AG09309 (cell line): ENCODE measurements at places on chromosomes 7 and 10.

DNA sequence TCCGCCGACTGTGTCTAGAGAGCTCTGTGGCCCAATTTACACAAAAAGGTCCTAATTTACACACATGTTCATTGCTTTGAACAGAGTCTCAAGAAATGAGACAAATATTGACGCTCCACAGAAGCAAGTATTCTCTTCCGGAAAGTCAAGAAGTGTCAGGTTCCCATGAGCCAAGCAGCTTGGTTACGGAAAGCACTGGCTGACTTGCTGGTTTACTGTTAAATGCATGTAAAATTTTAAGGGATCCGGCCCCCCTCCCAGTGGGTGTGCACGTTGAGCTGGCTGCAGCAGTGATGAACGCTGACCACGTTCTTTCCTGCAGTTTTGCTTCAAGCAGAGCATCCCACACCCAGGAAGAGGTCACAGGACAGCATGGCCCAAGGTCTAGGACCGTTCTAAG lies 76.8 kb downstream of the DIP2C start:
- DNase-seq, result no peak

DNA sequence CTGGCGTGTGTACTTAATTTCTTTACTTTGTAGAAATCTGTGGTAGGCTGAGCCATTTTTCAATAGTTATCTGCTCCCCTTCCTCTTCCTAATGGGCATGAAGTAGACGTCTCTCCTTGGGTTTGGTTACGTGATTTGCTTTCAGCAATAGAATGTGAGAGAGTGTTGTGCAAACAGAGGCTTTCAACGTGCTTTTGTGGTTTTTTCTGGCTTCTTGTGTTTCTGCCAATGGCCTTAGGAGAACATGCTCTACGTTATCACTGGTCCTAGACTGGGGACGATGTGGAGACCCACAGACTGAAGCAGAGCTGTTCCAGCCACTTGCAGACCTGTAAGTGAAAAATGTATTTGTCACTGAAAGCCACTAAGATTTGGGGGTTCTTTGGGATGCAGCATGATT lies 107.2 kb upstream of the NPTX2 start:
- no peak for DNase-seq

DNA sequence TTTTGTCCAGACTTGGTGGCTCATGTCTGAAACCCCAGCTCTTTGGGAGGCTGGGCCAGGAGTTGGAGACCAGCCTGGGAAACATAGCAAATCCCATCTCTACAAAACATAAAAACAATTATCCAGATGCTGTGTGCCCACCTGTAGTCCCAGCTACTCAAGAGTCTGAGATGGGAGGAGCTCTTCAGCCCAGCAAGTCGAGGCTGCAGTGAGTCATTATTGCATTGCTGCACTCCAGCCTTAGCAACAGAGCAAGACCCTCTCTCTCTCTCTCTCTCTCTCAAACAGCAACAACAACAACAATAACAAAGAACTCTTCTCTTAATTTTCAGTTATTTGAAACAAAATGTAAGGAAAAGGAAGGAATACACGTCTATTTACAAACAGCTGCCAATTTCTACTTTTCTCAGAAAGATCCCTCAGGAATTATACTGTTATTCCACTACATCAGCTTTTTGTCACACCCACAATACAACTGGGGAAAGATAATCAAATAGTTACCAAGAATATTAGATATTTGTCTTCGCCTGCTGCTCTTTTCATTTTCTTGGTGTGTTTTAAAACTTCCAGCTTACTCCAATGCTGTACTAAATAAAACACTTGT lies 5.1 kb upstream of the TSPAN12 start:
- no peak for DNase-seq

GRCh38 chr7:25119102-25119501 lies 6.0 kb downstream of the CYCS start:
- no peak for DNase-seq

DNA sequence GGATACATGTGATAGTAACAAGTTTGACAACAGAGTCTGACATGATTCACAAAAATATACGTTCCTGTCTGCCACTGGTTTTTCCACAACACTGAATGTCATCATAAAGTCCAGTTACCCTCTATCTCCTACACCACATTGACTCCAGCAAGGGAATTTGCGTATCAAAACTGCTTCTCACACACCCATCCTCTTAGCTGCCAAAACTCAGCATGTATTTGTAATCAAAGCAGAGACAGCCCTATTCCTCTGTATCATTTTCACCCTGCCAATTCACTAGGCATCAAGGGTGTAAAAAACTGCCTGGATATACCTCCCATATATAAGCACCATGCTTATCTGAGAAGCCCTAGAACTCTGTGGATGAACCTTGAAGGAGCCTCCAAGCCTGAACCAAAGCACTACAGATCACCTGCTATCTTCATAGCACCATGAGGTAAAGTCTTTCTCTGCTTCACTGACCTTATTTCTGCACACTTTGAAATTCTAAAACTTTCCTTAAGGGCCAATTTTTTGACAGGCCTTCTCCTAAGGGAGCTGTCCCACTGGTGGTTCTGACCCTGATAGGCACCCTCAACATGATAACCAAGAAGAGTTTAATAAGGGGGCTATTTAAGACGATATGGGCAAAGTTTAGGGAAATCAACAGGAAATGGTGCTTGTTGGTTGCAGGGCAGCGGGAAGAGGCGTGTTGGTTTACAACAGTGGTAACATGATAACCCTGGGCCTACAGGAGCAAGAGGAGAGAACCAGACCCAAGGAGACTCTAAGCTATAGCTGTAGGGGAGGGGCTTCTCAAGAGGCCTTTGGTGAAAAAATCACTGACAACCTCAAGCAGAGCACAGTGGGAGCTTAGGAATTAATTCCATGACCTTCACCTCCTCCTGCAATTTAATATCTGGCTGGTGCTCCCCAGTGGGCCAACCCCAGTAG lies at the start of gene IFIT1B:
Gene IFIT1B, plus strand, starts transcription at position 352 of the 933 bp plus-strand sequence. Its CDS starts 80 bp downstream, at position 432.
- DNase-seq, result no peak
